ENCODE measurements at places on chromosomes 11 and 22.

DNA sequence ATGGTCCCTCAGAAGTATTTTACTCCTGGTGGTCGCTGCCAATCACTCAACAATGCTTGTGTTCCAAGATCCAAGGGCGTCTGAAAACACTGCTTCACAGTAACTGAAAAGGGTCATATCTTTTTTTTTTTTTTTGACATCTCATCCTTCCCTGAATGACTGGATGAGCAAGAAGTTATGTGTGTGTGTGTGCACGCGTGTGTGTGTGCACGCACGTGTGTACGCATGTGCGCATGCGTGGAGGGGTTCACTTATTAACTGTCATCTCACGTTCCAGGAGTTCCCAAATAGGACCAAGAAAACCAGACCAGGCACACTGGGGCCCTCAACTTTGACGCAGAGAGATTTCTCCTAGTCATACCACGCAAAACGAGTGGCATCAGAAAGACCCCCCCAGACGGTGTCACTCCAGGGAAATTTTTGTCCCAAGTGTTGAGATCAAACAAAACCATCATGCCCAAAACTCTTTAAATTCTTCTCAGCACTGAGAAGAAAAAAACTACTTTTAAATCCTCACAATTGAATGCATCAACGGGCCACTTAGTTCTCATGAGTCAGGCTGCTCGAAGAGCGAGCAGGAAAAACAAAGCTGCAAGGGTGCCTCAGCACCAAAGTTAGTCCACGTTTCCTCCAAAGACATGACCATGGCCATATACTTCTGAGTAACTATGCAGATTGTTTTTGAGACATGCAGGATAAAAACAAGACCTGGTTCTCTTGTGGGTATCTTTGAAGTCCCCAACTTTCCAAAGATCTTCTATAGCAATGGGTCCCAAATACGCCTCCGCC is 12.9 kb downstream of the MN1 start:
- no peak for DNase-seq

DNA sequence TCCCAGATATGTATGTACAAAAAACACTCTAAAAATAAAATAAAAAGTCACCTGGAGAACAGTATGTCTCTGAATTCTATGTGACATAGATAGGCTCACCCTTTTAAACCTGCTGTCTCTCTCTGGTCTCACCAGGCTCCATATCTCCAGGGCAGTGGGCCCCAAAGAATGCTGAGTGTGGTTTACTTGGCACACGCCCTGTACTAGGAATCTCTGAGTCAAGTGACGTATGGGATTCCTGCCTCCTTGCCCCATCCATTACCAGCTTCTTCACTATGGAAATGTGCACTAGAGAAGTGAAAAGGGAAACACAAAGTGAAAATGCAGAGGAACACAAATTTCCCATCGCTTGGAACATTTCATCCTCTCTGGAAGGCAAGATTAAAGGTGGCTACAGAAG is 722.2 kb upstream of the TENM4 start:
- DNase-seq = no peak

DNA sequence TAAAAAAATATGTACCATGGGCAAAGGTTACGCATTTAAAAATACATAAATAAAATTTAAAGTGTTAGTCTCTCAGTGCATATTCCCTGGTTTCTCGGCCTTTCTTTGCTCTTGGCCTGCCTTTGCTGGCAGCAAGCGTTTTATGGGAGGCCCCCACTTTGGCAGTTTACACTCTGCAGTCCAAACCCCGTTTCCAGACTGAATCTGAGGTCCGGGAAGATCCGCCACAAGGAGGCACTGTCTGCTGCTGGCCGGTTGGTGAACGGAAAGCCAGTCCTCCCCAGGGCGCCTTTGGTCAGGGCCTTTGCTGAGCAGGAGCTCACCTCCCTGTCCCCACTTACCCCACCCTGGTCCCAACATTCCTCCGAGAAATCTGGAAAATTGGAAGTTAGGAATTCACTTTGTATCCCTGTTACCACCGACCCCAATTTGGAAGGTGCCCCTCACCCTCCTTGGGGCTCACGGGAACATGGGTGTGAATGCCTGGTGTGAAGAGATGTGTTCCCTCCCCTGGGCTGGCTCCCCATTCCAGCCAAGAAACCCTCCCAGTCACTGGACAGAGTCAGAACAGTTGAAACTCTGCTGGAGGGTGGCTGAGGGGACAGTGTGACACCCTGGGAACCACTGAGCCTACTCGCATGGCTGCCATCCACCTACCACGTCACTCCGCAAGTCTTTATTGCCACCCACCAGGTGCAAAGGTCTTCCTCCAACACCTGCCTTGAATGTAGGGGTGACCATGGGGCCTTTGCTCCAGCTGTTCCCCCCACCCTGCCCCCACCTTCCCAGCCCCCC is 9.4 kb upstream of the SF1 start:
- no peak for DNase-seq

- DNase-seq = no peak
Measured at GRCh38 chr11:101620026-101620425, 36.2 kb upstream of the TRPC6 start.

DNA sequence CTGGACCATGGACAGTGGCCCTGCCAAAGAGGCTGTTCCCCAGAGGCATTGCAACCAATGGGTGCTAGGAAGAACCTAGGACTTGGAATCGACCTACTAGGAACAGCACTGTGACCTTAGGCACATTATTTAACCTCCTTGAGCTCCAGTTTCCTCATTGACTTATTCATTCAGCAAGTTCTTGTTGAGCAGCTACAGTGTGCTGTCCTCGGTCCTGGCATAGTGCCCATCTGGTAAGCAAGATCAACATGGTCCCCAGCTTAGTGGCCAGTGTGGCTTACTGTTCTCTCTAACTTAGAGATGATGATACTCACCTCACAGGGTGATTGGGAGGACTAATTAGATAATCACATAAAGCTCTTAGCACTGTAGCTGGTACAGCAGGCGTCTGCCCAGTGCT is 8.2 kb downstream of the ABCG4 start:
- no peak for DNase-seq

- DNase-seq = no peak
Measured at GRCh38 chr11:57241353-57241972, 4.4 kb upstream of the APLNR start.

- DNase-seq = peak; percentile 72
Measured at GRCh38 chr11:43573233-43573632, 107.3 kb upstream of the HSD17B12 start.

- no peak for DNase-seq
Measured at GRCh38 chr11:29029452-29029851, 921.3 kb downstream of the METTL15 start.

- DNase-seq = no peak
Measured at GRCh38 chr11:86063536-86063935, 5.3 kb downstream of the PICALM start.

DNA sequence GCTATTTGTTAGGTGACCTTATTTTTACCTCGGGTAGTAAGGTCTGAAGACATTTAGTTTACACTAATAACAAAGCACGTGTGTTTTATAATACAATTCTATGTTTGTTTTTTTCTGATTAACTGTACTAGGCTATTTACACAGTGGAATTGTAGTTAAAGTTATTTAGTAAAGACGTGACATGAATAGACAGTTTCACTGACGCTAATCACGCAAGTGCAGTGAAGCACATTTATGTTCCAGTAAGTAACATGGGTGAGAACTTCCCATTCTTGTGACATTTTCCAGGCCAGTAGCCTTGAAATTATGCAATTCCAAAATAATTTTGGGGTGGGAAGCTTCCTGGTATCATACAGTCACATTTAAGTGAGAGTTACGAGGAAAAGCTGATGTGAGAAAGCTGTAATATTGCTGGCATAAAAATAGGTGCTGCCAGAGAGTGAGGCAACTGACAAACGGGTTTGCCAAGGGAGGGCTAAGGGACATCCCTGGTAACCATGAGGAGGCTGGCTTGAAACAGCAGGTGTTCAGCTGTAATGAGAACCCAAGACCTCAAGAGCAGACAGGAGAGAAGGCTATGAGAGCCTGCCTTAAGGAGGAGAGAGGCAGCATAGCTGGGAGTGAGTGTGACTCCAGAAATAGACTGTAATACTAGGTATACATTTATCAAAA is 378.8 kb downstream of the DCDC1 start:
- no peak for DNase-seq

DNA sequence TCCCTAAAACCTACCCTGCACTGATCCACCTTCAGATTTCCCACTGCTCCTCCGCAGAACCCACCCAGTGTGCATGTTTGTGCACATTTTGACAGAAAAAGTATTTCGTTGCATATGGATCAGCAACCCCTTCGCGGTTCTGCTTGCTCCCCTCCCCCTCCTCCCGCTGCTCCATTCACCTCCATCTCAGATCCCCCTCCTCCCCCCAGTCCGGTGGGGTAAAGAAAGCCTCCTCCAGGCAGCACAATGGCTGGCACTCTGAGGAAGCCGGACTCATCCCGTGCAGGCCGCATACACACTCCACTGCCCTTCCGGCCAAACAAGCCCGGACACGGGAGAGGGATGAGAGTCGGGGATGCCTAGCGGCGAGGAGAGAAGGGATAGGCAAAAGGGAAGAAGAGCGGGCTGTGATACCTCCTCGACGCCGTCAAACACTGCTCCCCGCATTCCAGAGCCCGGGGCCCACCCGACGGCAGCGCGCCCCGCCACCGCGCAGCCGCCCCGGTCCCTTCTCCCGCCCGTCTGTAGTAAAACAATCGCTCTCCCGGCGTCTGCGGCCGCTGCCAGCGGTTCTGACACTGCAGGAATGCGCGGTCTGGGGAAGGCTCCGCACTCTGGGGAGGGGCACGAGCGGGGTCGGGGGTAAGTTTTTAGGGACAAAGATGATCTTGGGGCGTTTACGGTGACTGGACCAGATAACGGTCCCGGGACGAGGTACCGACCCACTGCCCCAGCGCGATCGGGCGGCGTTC is 915 bp downstream of the FEZ1 start:
- DNase-seq = no peak

DNA sequence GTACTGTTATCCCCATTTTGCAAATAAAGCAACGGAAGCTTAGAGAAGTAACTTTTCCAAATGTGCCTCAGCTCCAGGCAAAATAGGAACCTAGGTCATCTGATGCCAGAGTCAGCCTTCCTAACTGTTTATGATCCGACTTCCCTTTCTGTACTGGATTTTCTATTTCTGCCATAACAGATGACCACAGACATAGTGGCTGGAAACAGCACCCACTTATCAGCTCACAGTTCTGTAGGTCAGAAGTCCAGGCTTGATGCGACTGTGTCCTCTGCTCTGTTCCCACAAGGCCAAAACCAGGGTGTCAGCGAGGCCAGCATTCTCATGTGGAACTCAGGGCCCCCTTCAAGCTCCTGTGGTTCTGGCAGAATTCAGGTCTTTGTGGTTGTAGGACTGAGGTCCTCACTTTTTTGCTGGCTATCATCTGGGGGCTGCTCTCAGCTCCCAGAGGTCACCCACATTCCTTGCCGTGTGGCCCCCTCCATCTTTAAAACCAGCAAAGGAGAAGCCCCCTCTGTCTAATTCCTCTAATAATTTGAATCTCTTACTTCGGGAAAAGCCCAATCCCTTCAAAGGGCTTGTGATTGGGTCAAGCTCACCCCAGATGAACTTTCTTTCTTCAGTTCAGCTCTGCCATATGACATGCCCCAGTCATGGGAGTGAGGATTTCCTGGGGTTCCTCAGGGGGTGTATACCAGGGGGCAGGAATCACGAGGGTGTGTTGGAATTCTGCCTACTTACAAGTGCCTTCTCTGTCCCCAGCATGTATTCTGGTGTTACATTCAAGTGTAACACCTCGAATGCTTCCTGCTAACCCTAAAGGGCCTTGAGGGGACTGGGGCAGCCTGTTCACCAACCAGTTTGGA is 15.3 kb downstream of the KCNJ5 start:
- DNase-seq = no peak

DNA sequence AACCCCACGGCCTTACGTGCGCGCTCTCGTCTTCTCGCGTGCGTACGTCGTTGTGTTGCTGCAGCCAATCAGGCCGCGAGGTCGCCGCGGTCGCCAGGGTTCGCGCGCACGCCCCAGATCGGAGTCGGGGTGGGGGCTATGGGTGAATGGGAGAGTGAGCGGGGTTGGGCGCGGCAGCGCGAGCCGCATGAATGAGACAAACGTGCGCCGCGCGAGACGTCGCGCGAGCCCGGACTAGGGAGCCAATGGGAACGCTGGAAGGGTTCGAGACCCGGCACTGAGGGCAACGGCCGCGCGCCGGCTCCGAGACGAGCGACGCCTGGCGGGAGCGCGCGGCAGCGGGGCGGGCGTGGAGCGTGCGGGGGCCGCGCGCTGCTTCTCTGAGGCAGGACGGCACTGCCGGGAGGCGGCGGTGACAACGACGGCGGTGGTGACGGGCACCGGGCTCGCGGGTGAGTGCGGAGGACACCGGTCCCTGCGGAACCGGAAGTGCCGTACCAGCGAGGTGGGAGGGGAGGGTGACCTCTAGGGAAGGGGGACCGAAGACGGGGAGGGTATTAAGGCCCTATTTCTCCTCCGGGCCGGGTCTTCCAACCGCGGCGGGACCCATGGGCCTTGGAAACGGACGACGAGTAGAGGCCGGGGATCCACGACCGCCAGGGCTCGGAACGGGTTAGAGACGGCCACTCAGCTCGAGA is at the start of gene ZDHHC5:
Gene ZDHHC5, plus strand, starts transcription at position 379 of the 698 bp plus-strand sequence. CDS start 4,977 bp downstream, outside the sequence.
- peak; percentile 99 for DNase-seq

- no peak for DNase-seq
Measured at GRCh38 chr11:116082256-116082655, 578.0 kb upstream of the CADM1 start.

DNA sequence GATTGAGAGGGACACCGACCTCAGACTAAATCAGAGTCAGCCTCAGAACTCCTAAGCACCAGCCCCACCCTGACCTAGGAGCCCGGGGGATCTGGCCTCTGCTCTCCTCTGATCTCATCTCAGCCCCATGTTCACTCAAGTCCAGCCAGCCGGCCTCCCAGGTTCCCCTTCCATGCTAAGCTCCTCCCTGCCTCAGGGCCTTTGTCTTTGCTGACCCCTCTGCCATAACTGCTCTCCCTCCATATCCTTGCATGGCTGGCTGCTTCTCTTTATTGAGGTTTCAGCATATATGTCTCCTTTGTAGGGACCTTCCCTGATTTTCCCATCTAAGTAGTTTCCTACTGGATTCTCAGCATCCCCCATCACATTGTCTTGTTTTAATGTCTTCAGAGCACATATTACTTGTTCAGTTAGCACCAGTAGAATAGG is 780 bp upstream of the SLC15A3 start:
- no peak for DNase-seq

DNA sequence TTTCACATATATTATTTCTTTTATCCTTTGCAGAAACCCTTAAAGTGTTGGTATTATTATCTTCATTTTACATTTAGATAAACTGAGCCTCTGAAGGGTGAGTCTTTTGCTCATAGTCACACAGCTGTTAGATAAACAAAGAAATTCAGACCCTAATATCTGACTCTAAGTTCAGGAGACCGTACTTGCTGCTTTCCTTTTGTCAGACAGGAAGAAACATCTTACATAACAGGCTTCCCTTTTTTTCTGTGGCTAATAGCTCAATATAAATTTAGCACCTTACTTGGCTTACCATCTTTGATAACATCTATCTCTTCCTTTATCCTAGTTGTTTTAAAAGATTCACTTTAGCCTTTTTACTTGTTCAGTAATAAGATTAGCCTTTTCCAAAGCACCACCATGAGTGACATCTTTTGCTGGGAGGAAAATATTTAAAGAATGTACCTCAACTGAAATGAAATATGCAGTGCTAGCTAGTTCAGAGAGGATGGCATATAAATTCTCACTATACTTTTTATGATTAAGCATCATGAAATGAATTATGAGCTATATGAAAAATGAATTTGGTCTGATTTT is 128.6 kb downstream of the WNT11 start:
- no peak for DNase-seq

All from NCI-H1930 (cell line).